CD4-positive, alpha-beta memory T cell (primary cell): ENCODE measurements at places on chromosomes 4 and X.

DNA sequence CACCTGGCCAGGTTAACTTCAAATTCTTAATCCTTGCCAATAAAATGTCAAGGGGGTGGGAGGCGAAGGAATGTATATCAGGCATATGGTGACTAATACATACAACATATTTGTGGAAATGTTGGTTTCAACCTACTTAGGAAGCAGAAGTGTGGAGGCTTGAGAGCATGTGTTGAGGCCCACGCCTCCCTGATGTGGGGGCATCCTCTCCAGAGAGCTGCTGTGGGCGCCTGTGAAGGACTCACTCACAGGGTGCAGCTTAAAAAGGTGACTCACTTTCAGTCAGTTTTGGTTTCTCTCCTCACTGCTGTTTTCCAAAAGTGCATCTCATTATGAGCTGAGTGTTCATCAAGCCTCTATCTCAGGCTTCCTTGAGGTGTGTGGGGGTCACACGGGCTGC, 27.5 kb downstream of the LNX1 start:
- no peak for DNase-seq

- DNase-seq = no peak
These were observed 805.4 kb upstream of the GALNTL6 start for GRCh38 chr4:171007618-171008390.

GRCh38 chr4:172865103-172865502, 303.5 kb upstream of the GALNT7 start:
- no peak for DNase-seq

DNA sequence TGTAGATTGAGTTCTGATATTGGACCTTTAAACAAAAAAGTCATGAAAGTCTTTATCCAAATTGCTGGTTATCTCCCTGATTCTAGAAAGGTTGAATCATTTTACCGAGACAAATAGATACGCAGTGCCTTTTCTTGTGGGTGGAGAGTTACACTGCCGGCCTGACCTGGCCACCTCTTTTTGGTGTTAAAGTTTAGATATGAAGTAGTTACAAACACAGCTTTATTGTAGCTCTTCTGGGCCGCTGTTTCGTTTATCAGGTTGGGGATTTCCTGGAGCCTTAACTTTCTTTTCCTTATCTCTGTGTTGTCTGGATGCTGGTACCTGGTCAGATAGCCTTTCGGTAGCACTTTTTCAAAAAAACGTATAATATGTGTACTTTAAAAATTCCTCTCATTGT, 31.0 kb downstream of the FNIP2 start:
- DNase-seq = no peak

GRCh38 chr4:48484494-48485168, 1.5 kb downstream of the SLC10A4 start:
- DNase-seq = no peak

DNA sequence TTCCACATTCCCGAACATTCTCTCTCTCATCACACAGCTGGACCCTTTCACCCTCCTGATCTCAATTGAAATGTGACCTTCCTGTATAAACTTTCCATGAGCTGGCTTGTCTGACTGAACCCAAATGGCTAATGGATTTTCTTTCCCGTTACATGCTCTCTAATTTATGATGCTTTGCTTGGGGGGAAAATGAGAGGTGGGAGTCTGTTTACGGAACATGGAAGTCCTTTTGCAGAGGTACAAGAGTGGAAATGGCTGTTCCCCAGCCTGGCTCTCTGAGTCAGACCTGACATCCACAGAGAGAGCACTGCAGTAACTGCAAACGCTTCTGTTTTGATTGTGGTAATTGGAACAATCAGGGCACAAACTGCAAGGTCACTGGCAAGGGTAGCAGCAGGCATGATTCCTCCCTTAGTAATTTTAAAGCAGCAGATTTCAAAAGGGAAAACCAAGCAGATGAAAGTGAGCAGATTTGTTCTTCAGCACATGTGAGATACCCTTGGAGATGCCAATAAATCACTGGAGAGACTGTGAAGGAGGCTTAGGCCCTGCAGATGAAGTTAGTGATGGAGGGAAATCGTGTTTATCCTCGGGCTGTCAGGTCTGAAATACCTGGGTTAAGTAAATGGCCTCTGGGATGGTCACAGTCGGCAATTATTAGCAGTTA, 83.9 kb downstream of the SNCA start:
- DNase-seq = no peak

GRCh38 chrX:132127743-132128142, at the start of gene FRMD7:
FRMD7 (minus strand) TSS chrX:132128020; CDS start chrX:132127844, 176 bp downstream.
- DNase-seq = no peak

- no peak for DNase-seq
These were observed 48.2 kb upstream of the GC start for GRCh38 chr4:71832049-71832448.
